ENCODE measurements at places on chromosomes 11 and 22.

GRCh38 chr11:75673977-75674582 is 5.2 kb upstream of the MAP6 start:
- no peak for DNase-seq

- DNase-seq = no peak
Measured at GRCh38 chr11:133618544-133618943, 86.2 kb upstream of the OPCML start.

DNA sequence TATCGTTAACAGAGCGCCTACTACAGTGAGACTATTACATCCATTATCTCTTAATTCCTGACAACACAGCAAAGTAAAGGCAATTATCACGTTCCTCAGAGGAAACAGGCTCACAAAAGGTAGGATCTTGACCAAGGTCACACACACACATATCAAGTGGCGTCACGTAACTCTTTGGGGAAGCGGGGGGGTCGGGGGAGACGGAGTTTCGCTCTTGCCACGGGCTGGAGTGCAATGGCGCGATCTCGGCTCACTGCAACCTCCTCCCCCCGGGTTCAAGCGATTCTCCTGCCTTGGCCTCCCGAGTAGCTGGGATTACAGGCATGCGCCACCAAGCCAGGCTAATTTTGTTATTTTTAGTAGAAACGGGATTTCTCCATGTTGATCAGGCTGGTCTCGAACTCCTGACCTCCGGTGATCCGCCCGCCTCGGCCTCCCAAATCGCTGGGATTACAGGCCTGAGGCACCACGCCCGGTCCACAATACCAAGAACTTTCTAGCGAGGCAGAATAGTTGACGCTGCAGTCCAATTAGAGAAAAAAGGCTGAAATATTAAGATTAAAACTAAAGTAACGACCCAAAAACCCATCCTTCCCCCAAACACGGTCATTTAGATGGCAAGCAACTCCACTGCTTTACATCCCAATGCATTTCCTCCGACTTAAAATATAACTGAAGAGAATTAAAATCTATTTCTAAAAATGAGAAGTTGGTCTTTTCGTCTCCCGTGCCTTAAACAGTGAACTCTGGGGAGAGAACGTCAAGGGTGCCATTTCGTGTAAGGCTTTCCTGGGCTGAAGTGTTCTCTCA is 1.2 kb downstream of the DDX17 start:
- peak; percentile 54 for DNase-seq

- DNase-seq = peak; percentile 77
Measured at GRCh38 chr11:122100756-122101080, 15.3 kb downstream of the BLID start.

- DNase-seq = no peak
Measured at GRCh38 chr11:31529701-31530100, 20.1 kb downstream of the ELP4 start.

- DNase-seq = no peak
Measured at GRCh38 chr11:94219771-94220170, 84.6 kb upstream of the IZUMO1R start.

Measured in ovary (tissue), 10 donors.